ENCODE measurements at places on chromosomes 13 and 19. TPM values are rescaled to one million over a fixed set of nuclear protein-coding genes. Genes with fewer than 3 reads are reported as not detected.

The LILRB2 gene
- 3.2 TPM for total RNA-seq

The ZNF221 gene
- total RNA-seq = 1.4 TPM

DNA sequence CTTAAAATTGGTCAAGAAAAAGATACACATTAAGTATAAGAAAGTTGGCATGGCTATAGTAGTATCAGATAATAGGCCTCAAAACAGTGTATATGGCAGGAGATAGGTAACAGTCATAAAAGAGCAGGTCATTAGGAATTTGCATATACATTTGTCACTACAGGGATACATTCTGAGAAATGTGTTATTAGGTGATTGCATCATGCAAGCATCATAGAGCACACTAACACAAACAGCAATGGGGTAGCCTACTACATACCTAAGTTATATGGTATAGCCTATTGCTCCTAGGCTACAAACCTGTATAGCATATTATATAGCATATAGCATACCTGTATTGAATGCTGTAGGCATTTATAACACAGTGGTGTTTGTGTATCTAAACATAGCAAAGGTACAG, 6.2 kb upstream of the ZNF529 start:
- DNase-seq = no peak

DNA sequence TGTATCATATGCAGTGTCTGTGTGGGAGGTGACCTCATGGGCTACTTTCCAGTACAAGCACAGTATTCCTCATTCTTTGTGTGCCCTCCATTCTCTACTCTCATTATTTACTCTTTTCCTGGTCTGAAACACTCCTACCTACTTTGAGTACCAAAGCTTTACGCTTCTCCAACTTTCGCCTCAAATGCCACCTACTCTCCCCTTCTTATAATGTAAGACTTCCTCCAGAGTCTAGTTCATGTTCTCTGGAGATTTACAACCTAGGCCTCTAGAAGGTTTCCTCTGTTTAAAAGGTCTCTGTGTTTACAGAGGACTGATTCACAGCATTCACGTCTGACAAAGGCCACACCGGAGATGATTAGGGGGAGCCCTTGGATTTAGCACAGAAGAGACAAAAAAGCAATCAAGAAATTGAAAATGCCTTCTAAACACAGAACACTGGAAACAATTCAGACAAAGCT, 302.0 kb downstream of the KLF12 start:
- no peak for DNase-seq

DNA sequence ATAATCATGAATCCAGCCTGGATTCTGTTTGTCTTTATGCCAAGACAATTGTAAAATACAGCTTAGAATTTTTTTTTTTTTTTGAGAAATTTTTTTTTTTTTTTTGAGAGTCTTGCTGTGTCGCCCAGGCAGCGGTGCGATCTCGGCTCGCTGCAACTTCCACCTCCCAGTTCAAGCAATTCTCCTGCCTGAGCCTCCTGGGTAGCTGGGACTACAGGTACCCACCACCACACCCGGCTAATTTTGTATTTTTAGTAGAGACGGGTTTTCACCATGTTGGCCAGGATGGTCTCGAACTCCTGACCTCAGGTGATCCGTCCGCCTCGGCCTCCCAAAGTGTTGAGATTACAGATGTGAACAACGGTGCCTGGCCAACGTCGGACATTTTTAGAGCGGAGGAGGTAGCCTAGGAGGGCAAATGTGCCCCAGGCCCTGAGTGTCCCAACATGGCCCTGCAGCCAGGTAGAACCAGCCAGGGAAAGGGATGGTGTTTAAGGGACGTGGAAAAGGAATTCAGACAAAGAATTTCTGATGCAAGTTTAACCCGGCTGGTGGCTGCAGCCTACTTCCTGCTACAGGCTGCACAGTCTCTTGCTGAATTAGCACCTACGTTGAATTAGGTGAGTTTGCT, 89.8 kb downstream of the GNG7 start:
- DNase-seq = no peak

DNA sequence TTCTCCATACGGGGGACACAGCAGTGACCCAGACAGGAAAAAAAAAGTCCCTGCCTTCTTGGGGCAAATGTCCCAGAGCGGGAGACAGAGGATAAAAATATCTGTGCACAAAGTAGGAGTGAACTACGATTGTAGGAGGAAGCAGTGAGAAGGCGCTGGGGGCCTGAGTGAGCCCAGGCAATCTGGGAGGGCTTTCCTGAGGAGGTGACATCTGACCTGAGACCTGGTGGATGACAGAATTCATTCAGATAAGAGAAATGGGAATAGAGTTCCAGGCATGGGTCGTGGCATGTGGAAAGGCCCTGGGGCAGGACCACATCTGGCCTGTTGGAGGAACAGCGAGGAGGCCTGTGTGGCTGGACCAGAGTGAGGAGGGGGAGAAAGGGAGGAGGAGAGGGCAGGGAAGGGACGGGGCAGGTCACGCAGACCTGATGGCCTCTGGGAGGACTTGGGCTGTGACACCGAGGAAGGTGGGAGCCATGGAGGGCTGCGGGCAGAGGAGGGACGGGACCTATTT, 50.2 kb upstream of the NFIC start:
- DNase-seq = no peak

GRCh38 chr13:101453784-101454201, 1.3 kb downstream of the ITGBL1 start:
- peak; percentile 19 for DNase-seq

DNA sequence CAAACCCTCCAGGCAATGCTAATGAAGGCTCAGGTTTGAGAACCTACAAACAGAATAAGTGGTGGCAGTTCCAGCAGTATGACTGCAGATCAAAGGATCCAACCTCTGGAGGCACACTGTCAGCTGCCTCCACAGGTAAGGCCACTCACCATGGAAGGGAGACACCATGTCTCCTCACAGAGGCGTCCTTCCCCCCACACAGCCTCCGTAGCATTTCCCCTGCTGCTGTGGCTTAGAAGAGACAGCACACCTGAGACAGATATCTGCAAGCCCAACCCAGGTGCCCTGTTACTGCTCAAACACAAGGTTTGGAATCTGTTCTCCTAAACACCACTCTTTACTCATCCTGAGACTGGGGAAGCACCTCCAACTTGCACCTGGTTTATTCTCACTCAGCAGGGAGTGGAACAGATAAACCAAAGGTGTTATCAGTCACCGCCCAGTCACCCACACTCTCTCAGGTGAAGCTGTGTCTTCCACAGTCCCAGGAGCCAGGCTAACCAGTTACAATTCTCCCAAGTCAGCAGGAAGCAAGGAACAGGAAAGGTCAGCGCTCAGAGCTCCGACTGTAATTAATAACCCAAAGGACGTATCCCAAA, 311.2 kb downstream of the FOXO1 start:
- no peak for DNase-seq

The CYSLTR2 gene
- total RNA-seq = 0.36 TPM

DNA sequence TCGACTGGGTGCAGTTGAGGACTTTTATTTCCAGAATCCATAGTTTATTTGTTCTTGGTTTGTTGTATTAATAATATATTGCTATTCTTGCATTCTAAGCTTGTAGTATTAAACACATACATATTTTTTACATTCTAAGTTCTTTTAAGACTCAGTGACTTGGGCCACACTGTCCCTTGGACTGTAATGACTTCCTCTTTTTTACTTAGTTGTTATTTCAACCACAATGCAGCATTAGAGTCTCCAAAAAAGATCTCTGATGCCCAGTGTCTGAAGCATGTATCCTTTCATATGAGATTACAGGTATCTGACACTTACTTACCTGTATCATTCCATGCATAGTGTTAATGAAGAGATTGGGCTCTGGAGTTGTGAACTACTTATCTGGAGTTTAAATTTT, 864.9 kb upstream of the PCDH20 start:
- DNase-seq = no peak

The ZNF229 gene
- total RNA-seq = 2.7 TPM

- DNase-seq = no peak
Observed at GRCh38 chr13:107847406-107847805, 367.9 kb downstream of the LIG4 start.

DNA sequence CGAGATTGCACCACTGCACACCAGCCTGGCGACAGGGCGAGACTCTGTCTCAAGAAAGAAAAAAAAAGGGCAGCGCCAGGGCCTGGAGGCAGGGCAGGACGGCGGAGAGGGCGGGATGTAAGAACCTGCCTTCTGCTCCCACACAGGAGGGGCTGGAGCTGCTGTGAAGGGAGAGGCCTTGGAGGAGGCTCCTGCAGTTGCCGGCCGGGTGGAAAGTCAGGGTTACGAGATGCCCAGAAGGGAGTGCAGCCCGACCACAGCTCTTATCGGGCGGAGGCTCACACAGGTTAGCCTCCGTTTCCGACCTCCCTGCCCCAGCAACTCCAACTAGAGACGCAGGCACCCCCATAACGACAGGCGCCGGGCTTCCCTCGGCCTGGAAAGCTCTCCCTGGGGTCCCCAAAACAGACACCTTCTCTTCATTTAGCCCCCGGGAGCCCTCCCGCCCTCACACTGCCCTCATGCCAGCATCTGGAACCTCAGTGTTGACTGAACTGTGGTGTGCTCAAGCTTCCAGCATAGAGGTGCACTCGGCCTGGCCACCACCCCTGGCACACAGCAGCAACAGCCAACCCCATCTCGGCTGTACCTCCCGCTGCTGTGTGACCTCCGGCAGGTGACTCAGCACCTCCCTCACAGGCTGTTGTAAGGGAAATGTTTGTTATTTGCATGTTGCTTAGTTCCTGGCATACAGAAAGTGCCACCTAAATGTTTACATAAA, 1.4 kb downstream of the PLPP2 start:
- peak; percentile 87 for DNase-seq

GRCh38 chr13:75146436-75146835, 335.5 kb downstream of the TBC1D4 start:
- DNase-seq = no peak

The SHD gene
- 25.0 TPM for total RNA-seq

DNA sequence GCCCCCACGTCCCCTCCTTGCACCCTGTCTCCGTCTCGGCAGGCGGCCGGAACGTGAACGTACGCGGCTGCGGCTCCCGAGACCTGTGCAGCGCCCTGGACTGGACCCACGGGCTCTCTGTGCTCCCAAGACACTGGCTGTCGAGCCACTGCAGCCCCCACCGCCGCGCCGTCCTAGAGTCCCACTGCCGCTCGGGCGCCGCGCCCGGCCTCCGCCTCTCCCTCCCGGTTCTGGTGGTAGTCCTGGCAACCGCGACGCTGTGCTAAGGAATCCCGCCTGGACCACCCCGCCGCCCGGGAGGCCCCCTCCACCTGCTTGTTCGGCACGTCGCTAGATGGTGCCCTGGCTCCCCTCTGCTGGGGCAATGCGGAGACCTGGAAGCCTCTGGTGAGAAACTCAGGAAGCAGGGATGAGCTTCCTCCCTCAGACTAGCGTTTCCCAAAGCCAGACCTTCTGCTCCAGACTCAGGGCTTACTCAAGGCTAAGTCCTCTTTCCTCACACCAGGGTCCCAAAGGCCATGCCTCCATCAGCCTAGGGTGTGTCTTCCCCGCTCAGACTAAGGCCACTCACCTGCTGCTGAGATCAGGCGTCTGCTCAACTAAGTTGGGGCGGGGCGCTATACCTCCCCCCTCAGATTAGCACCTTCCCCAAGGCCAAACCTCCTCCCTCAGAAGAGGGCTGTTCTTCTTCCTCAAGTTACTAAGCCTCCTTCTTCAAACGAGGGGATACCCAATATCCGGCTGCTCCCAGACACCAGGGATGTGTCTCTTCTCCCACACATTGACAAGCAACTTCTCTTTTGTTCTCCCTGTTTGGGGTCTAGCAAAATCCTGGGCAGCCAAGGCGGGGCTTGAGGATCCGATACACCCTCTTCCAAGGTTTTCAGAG, 16.1 kb upstream of the IRGC start:
- DNase-seq = peak; percentile 55

DNA sequence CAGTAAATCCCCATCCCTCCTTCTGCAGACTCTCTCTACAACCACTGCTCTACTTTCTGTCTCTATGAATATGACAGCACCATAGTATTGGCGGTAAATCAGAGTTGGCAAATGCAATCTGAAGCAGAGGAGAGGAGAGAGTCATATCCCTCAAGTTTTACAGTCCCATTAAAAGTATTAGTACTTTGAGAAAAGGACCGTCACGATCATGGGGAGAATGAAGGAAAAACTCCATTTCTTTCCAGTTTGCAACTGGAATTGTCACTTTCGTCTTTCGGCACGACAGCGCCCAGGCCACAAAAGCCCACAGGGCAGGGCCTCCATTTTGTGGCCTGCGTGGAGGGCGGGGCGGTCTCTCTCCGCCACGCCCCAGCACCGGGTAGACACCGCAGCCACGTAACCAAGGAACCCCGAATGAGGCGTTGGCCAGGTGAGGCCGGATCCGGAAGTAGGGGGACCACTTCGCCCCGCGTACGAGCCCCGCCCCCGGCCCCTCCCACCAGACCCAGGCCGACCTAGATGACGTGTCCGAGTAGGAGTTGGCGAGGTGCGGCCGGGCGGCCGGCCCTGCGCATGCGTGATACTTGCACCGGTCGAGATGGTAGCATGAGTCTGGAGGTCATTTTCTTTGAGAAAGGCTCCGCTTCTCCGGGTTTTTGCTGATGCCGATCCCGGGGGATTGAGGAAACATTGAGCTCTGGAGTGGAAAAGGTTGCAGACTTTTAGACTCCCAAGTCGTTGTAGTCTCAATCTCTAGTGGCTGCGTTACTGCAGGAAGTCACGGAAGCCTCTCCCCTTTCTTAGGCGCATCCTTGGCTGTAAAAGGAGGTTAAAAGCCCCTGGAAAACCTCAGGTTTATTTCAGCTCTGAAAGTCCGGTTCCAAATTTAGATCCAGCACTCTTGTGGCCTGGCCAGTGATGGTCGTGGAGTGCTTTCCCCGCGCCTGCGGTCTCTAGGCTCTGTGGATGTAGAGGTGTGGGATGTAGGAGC, 2.8 kb upstream of the TM9SF2 start:
- DNase-seq = peak; percentile 98

GRCh38 chr13:29507356-29507755, 88.1 kb downstream of the SLC7A1 start:
- no peak for DNase-seq

DNA sequence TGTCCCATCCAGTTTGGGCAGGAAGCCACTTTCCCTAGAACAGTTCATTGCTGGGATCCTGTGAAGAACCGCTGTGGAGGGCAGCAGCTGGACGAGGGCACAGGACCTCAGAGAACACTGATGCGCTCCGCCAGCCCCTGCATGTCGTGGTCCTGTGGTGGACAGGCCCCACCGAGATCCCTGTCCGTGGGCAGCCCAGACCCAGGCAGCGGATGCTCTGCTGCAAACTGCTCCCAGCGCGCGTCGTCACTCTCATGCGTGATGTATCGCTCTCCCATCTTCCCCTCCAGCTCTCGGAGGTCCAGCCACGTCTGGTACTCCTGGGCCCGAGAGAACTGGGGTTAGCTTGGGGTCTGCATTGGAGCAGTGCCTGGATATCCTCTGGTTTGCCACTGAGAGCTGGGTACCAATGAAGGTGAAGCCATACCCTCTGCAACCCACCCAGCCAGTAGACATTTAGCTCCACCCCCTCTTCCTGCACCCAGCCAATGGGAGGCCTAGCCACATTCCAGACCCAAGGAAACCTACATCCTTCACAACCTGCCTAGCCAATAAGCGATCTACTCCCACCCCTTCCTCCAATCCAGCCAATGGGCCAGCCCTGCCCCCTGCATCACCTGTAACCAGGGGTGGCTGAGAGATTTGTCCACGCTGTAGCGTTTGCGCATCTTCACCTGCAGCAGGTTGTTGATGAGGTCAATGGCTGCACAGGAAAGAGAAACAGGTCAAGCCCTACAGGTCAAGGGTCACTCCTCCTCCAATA, 13.6 kb upstream of the DACT3 start:
- DNase-seq = no peak
